ENCODE measurements at places on chromosomes 4 and X.

GRCh38 chrX:79361192-79361870, 5.8 kb downstream of the ITM2A start:
- DNase-seq: no peak

- DNase-seq: no peak
Observed at GRCh38 chr4:184887333-184887732, 61.6 kb upstream of the ACSL1 start.

- no peak for DNase-seq
Observed at GRCh38 chrX:31893525-31893924, 821.7 kb upstream of the FTHL17 start.

GRCh38 chr4:133801883-133802282, 399.7 kb downstream of the PABPC4L start:
- no peak for DNase-seq

DNA sequence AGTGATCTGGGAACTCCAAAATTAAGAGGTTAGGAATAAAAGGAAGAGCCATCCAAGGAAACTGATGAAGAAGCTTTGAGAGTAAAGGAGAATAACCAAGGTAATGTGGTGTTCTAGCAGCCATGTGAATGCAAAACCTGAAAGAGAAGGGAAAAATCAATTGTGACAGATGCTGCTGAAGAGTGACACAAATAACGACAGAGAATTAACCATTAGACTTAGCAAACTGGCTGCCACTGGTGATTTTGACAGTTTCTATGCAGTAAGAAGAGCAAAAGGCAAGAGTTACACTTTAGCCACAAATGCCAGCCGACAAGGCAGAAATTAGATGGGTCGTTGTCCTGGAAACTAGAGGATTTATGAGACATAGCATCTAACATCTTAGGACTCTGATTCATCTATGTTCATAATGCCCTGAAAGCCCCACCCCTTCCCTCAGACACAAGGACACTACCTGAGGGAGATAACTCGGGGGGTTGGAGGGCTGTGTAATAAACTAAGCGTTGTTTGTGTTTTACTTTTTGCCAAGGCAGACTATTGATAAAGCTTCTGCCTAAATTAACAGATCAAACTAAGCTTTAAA, 13.0 kb upstream of the TMEM144 start:
- DNase-seq: no peak

GRCh38 chr4:82696117-82696860, 102.3 kb downstream of the SCD5 start:
- no peak for DNase-seq

GRCh38 chrX:115525486-115525885, 35.5 kb upstream of the PLS3 start:
- no peak for DNase-seq

DNA sequence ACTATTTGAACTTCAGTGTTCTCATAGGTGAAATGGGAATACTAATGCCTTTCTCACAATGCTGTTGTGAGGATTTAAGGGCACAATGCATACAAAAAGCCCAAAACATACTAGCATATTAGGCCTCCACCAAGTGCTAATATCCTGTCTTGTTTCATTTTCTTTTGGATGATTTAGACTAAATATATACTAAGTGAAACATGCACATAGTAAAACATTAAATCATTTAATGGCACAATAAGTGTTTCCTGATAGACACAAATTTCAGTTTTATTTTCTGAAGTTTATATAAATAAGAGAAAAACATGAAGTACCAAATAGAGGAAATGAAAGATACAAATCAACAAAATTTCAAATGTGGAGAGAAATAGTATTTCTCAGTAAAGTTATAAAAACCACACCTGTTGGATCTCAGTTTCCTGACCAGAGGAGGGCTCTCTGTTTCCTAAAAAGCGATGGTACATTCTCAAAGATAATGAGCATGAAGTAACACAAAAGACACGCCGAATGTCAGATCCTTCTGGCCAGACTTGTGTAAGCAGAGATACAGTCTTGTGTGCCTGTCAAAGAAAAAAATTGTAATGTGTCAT, 25.1 kb downstream of the DDX60 start:
- DNase-seq: no peak

GRCh38 chr4:170325599-170325998, 235.8 kb upstream of the AADAT start:
- DNase-seq: no peak

DNA sequence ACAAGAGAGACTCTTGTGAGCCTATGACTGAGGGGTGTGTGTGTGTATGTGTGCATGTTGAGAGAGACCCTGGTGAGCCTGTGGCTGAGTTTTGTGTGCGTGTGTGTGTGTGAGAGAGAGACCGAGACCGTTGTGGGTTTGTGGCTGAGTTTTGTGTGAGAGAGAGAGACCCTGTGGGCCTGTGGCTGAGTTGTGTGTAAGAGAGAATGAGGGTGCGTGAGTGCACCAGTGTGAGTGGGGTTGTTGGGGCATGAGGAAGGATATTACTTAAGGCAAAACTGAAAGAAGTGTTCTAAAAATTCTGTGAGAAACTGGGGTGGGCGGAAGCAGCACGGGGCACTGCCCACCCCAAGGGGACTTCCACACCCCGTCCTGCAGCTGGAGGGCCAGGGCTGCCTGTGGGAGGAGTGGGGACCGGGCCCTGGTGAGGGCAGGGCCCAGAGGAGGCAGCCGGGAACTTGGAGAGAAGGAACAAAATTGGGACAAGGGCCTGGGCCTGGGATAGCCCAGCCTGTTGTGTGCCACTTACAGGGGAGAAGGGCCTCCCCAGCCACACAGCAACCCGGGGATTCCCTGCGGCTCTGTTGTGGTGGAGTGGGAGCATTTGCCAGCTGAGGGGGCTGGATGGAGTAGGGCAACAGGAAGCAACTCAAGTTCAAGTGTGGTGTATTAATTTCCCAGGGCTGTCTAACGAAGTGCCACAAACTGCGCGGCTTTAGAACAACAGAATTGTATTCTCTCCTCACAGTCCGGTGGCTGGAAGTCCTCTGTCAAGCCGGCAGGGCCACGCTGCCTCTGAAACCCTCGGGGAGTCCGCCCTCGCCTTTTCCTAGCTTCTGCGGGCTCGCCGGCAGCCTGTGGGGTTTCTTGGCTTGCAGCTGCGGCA, 22.1 kb downstream of the TMEM131L start:
- peak; percentile 79 for DNase-seq

DNA sequence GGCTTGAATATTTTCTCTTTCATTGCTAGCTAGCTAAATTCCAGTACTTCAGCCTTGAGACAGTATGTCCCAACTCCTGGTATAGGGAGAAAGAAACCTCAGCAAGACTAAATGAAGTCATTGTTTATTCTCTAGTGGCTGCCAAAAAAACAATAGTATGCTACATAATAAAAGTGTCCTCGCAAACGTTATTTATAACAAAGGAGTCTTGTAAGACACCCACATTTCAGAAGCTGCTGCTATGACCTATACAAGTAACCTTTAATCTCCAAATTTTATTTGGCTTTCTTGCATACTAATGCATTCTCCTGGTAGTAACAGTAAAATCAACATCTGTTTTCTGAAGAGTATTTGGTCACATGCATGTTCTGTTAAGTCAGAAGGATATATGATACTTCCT, 28.8 kb downstream of the NEK1 start:
- DNase-seq: no peak

- peak; percentile 5 for DNase-seq
Observed at GRCh38 chr4:68375667-68376559, 26.0 kb upstream of the YTHDC1 start.

GRCh38 chrX:10513974-10514373, 106.4 kb downstream of the MID1 start:
- DNase-seq: no peak

DNA sequence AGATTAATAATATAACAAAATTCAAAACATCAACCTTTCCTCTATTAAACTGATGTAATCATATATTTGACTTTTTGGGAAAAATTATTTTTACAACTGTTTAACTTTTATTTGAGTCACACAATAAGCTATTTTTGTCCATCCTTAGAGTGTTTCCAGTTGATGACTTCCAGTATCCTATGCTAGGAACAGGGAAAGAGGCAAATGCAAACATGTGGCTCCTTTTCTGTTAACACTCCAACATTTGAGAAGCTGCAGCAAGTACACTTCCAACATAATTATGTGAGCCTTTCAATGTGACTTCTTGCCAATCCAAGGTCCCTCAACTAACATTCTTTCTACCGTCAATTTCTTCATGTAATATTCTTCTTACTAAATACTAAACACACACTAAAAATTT, 117.7 kb downstream of the PPA2 start:
- DNase-seq: no peak

- no peak for DNase-seq
Observed at GRCh38 chr4:7472442-7473013, 37.8 kb upstream of the PSAPL1 start.

GRCh38 chr4:111718763-111719559, 426.3 kb upstream of the FAM241A start:
- no peak for DNase-seq

DNA sequence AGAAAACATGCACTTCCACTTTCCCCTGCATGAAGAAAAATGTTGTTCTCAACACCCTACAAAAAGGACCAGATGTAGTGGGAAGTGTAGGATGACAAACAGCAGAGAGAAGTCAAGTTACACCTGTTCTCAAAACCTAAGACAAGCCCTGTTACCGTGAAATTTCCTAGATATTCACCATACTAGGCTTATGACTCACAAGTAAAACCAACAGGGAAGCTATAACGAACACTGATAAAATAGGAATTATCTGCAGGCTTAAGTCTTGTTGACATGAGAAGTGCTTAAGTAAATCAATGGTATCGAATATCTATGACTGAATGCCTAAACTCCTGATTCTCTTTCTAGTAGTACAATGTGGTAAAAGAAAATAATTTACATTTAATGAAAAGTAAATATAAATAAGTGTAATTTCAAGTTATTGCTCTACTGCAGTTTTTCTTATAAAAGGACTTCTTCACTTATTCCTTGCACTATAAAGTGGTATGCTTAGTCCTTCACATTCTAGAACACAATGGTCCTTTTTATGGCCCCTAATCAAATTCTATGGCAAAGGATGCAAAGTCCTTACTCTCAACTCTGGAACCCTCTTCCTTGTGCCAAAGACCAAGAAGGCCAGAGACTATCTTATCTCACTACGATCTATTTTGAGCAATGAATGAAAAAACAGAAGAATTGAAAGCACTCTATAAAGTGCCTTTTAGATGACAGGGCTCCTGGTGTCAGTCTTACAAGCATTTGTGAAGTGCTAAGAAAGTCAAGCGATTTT, 19.6 kb downstream of the AP1S2 start:
- no peak for DNase-seq

DNA sequence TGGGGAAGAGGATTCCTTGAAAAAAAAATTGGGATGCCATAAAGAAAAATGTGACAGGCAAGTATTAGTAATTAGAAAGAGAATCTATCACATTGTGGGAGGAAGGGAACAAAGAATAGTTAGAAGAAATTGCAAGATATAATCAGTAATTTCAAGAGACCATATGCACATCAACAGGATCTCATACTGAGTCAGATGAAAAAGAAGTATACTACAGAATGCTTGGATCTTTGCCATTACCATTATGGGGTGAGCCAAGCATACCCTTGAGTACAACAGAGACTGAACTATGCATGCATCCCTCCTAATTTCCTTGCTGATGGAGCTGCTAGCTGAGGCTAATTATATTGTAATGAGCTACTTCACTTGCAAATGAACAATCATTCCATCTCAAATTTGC, 287.6 kb downstream of the PAPSS1 start:
- DNase-seq: no peak

DNA sequence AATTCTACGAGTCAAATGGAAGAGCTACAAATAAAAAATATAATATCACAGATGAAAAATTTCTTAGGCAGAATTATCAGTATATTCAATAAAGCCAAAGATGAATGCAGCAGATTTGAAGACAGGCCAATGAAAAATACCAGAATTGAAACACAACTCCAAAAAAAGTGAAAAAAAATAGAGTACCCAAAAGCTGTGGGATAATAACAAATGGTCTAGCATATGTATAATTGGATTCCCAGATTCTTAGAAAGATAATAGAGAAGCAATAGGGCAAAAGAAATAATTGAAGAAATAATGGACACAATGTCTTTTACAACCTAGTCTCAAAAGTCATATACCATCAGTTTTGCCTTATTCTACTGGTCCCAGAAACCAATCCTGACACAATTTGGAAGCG, 4.4 kb downstream of the ANAPC10 start:
- no peak for DNase-seq

- DNase-seq: no peak
Observed at GRCh38 chr4:81990211-81990610, 383.6 kb downstream of the HNRNPD start.

GRCh38 chrX:134625315-134625718, 33.0 kb downstream of the PLAC1 start:
- DNase-seq: no peak

GRCh38 chrX:150688911-150689451, 4.2 kb upstream of the MTMR1 start:
- DNase-seq: no peak

GRCh38 chrX:47621851-47622250, 2.2 kb upstream of the SYN1 start:
- no peak for DNase-seq

DNA sequence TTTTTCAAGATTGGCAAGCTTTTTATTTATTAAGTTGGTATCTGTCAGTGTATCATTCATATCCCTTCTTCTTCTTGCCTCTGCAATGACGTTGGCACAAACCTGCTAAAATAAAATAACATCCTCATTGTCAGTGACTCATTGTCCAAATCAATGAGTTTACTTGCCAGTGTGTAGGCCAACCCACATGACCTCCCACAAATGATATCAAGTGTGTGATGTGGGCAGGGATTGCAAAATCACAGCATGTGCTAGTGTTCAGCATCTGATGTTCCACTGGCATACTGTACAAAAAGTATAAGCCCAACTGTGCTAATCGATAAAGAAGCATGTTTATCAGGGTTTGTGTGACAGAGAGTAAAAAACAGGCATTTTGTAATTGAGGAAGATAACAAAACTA, 25.5 kb downstream of the GPAT3 start:
- no peak for DNase-seq

DNA sequence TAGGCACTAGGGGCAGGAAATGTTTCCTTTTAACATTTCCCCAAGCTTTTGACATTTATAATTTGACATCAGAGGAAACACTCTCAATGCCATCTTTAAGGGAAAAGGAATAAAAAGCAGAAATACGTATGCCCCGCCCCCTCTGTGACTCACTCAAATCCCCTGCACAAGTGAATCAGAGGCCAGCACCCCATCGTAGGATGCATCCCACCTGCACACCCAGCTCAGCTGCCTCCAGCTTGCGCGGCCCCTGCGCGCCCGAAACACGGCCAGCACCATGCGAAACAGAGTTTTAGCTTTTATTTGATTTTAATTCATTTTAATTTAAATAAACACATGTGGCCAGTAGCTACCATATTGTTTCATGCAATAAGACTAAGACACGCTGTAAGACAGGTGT, 29.5 kb downstream of the ABLIM2 start:
- no peak for DNase-seq

DNA sequence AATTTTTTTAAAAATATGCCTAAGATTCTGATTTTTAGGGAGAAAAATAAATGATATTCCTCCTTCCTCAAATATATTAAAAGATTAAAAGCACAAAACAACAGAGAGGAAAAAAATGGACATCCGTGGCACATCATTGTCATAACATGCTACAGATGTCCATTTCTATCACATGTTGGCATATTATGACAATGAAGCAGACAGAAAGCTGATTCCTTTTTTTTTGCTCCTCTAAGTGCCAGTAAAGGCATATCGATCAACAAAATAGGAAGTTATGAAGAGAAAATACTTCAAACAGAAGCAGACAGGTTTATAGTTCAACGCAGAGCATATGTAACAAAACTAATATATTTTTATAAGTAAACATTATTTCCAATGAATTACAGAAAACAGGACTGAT, 11.2 kb downstream of the KLHL8 start:
- DNase-seq: no peak

All from stimulated activated CD4-positive, alpha-beta T cell treated with anti-CD3 and anti-CD28 coated beads, Interleukin-2, amount 100 ng/mL, for 24 hours (primary cell).